ENCODE measurements at places on chromosomes 5 and 9.

DNA sequence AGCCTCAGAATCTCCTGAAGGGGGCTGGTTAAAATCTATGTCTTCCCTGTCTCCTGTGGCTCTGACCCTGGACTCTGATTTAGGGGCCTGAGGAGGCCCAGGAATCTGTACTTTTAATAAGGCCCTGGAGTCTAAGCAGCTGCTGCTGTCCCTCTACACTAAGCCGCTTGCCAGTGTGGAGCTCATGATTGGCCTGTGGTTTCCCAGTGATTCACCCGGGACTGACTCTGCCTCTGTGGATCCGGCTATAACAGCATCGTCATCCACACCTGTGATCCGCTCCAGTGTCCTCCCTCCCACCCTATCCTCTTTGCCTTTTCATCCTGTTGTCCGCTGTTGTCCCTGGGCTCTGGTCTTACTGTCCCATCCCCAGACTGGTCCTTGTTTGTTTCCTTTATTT lies 3.7 kb downstream of the SLC31A2 start:
- DNase-seq, result peak; percentile 82

GRCh38 chr5:156103155-156103885 lies 223.6 kb upstream of the SGCD start:
- peak; percentile 83 for DNase-seq

GRCh38 chr9:71363286-71363961 lies 242.0 kb upstream of the TRPM3 start:
- no peak for DNase-seq

GRCh38 chr5:1315018-1315708 lies 20.3 kb upstream of the TERT start:
- DNase-seq, result no peak

DNA sequence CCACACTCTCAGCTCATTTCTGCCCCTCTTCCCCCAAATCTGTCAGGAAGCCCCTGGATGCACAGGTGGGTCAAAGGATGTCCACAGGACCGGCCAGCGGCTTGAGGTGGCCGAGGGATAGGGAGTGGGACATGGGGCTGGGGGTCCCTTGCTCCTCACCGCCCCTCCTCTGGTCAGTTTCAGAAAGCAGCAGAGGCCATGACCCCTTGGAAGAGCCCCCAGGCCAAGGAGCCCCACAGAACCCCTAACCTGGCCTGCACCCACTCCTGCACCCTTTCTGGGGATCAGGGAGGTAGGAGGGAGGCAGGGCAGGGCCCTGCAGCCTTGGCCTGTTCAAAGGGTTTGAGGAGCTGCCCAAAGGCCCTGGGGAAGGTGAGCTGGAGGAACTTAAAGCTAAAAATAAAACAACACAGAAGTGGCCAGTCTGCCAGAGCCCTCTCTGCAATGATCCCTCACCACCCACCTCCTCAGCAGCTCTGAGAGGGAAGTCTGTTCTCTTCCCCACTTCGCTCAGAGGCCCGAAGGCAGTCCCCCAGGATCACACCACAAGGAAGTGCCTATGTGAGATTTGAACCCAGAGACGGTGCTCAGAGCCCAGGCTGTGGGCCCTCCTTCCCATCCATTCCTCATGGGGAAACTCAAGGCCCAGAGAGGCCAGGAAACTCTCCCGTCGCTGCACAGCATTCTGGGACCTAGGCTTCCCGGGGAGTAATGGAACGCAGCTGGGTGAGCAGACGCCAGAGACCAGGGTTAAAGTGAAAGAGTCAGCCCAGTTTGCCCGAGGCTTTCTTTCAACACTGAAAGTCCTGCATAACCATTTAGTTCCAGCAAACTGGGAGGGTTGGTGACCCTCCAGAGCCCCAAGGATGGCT lies 910 bp downstream of the ENG start:
- DNase-seq, result no peak

GRCh38 chr5:76547891-76548524 lies 75.2 kb downstream of the F2RL2 start:
- DNase-seq, result no peak

DNA sequence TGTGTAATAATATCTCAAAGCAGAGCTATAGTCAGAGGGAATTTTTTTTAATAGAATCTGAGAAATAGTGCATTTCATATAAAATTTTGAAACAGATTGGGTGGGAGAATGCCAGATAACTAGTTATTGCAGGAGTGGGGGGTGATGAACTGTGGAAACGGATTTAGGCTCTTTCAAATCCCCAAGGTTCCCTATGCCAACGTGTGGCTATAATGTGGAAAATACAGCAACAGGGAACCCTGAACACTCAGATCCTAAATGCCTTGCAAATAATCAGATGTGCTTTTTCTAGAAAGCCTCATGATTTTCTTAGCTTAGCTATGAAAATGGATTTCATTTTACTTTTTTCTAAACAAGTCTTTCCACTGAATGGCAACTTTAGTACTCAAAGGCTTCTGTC lies 180.5 kb upstream of the DMAC1 start:
- no peak for DNase-seq

DNA sequence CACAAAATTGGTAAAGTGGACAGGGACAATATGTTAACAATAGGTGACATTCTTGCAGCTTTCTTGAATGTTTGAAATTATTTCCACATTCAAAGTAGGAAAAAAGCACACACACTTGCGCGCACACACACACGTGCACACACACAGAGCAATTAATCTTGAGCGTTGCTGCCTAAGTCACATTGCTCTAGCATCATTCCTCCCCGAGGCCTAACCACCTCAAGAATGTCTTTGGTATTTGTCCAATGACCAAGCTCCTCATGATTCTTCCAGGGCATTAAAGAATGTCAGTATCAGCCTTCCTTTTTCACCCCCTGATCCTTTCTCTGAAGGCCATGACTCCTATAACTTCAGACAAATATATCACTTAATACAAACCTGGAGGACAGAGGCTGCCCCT lies 198.1 kb downstream of the NPR3 start:
- DNase-seq, result no peak

DNA sequence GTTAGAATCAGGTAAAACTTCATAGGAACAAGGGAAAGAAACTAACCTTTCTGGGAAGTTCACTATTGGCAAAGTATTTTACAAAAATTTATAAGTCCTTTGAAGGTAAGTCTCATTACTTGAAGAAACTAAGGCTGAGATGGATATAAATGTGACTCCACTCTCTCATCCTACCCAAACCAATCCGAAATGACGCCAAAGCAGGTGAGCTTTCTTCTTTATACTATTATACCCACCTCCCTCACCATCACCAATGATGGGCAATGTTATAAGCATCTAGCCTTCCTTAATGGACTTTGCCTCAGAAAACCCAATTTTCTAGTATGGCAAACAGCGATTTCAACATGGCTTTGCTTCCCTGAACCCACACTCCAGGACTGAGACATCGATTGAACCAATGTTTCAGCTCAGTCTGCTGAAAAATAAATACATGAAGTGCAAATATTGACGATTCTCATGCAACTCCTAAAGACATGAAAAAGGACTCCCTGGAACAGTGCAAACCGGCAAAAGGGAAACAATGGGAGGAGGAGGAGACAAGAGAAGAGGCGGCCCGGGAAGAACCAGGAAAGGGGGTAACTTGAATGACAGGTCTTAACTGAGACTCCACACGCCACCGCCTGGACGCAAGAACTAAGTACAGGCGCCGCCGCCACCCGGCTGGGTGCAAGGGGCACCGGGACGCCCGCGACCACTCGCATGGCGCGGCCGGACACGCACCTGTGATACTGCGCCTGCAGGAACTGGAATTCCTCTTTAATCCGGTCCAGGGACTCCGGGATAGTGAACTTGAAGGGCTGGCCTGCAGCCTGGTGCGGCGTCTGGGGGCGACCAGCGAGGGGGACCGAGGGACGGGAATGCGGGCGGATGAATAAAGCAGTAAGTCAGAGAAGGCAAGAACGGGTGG lies 2.5 kb downstream of the TLE1 start:
- peak; percentile 81 for DNase-seq
